ENCODE measurements at places on chromosomes 12 and 14.

- DNase-seq = no peak
Measured at GRCh38 chr14:75282170-75282554, 3.5 kb downstream of the FOS start.

DNA sequence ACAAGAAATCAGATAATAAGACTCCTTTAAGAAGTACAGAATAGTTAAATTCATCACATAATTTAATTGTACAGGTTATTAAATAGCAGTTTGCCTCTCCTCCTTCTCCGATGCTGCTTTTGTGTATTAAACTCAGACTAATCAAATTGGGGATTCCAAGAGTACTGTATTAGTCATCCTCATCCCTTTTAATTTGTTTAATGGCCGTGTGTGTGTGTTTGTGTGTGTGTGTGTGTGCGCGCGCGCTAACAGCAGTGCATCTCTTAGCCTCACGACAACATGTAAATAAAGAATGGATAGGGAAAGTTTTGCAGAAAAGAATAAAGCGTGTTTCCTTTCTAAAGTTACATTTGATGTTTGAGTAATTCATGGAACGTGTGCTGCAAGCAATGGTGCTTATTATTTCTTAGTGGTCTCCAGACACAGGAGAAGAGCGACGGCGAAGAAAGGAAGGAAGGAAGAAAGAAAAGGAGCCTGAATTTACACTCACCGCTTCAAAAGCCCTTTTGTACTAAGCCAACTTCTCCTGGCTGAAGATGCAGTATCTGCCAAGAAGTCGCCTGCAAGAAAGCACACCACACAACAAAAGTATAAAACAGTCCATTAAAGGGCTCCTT is 220.3 kb downstream of the ASCL1 start:
- no peak for DNase-seq

- peak; percentile 65 for DNase-seq
Measured at GRCh38 chr14:99758121-99758821, 34.9 kb upstream of the EML1 start.

- DNase-seq = no peak
Measured at GRCh38 chr14:54377501-54377900, 19.3 kb upstream of the CDKN3 start.

- no peak for DNase-seq
Measured at GRCh38 chr12:51669271-51669670, 78.2 kb downstream of the SCN8A start.

DNA sequence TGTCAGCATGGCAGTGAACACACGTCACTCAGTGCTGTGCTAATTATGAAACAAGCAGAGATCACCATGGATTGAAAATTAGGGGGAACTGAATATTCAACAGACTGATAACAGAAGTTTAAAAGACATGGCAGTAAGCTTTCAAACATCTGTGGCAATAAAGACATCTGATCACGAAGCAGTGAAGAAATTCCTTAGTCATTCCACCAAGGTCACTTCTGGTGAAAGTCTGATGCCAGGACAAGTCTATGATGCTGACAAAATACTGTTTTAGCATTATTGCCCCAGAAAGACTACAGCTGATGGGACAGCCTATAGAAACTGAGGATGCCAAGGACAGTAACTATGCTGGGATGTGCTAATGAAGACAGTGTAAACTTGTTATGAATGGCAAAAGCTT is 126.9 kb upstream of the RBM19 start:
- DNase-seq = no peak

DNA sequence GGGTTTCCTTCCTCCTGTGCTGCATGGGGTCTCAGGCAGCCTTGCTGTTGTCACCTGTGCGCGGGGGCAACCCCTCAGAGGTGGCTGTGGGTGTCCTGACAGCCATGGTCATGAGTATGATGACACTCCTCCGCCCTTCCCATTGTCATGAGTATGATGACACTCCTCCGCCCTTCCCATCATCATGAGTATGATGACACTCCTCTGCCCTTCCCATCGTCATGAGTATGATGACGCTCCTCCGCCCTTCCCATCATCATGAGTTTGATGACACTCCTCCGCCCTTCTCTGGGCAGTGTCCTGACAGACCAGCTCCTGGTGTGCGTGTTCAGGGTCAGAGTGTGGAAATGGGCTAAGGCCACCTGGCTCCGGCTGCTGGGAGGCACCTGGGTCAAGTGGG is 40.0 kb downstream of the FBRSL1 start:
- no peak for DNase-seq
